ENCODE measurements at places on chromosomes 5 and 9.

- H3K36me3 ChIP-seq = no peaks in the 10 kb centered on the region
- H3K4me3 ChIP-seq = no peak overlapping the region
- no peaks in the 10 kb centered on the region for H3K4me1 ChIP-seq
- no peak overlapping the region for H3K27ac ChIP-seq
Observed at GRCh38 chr5:73302797-73303147, 129.8 kb downstream of the TMEM174 start.

GRCh38 chr5:6404129-6404528, 25.8 kb upstream of the MED10 start:
- peak; percentile 8 for DNase-seq
- no peak overlapping the region for H3K27ac ChIP-seq
- H3K4me3 ChIP-seq = no peak overlapping the region
- no peaks in the 10 kb centered on the region for H3K27me3 ChIP-seq
- no peaks in the 10 kb centered on the region for H3K36me3 ChIP-seq

GRCh38 chr9:89497978-89498851, at the start of gene SEMA4D:
Gene SEMA4D (minus strand): TSS chr9:89498113. CDS start chr9:89405456, 92,657 bp downstream.
- H3K4me1 ChIP-seq = peaks cover 37% of the 10 kb centered on the region
- H3K27me3 ChIP-seq = no peaks in the 10 kb centered on the region
- no peaks in the 10 kb centered on the region for H3K36me3 ChIP-seq
- peak within 1 kb of the TSS; percentile 72 for H3K27ac ChIP-seq

GRCh38 chr9:90943341-90943740, 141.7 kb downstream of the SYK start:
- DNase-seq = no peak
- H3K27ac ChIP-seq = no peak overlapping the region
- H3K27me3 ChIP-seq = peaks cover 6% of the 10 kb centered on the region

DNA sequence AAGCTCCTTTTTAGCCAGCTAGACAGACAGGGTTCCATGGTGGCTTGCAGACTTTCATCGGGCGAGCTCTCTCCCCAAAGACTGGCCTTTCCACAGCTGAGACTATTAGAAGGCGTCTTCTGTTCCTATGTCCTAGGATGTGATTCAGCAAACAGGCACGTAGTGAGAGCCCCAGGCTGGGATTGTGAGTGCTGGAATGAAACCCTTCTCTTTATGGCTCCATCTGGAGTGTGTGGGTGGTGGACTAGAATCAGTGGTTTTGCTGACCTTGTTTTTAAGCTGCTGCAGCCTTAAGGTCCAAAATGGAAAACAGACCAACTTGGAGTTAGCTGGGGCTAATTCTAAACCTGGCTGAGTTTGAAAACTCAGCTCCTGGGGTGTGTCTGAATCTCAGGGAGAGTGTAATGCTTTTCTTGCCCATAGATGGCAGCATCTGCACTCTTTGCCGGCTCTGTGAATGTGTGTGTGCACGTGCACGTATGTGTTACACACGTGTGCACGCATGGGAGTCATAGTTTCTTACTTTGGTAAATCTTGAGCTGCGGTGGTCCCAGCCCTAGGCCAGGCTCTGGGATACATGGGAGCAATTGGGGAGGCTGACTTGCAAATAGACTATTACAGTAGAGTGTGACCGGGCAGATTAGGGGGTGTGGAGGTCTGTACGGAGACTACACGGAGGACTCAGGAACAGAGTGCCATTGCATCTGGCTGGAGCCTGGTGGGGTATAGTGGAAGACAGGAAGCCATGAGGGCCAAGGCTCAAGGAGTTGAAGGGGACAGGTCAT, 10.7 kb downstream of the GSN start:
- no peak overlapping the region for H3K27ac ChIP-seq
- H3K27me3 ChIP-seq = no peaks in the 10 kb centered on the region
- no peaks in the 10 kb centered on the region for H3K36me3 ChIP-seq
- no peak overlapping the region for H3K4me3 ChIP-seq
- peaks cover 5% of the 10 kb centered on the region for H3K4me1 ChIP-seq

- DNase-seq = no peak
- H3K36me3 ChIP-seq = peaks cover 6% of the 10 kb centered on the region
- no peak overlapping the region for H3K4me3 ChIP-seq
- H3K27me3 ChIP-seq = no peaks in the 10 kb centered on the region
- no peak overlapping the region for H3K27ac ChIP-seq
- peaks cover 9% of the 10 kb centered on the region for H3K4me1 ChIP-seq
Observed at GRCh38 chr9:109087795-109088194, 32.0 kb downstream of the TMEM245 start.

DNA sequence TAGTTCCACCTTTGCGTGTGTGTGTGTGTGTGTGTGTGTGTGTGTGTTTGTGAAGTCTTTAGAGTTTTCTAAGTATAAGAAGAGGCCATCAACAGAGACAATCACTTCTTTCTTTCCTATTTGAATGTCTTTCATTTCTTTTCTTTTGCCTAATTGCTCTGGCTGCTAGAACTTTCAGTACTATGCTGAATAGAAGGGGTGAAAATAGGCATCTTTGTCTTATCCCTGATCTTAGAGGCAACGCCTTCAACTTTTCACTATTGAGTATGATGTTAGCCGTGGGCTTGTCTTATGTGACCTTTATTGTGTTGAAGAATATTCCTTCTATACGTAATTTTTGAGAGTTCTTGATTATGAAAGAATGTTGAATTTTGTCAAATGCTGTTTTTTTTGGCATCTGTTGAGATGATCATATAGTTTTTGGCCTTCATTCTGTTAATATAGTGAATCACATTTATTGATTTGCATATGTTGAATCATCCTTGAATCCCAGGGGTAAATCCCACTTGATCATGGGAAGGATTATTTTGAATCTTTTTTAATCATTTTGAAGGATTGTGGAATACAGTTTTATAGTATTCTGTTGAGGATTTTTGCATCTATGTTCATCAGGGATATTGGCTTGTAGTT, 134.8 kb upstream of the CD180 start:
- H3K27me3 ChIP-seq = no peaks in the 10 kb centered on the region
- H3K4me3 ChIP-seq = no peak overlapping the region
- H3K36me3 ChIP-seq = no peaks in the 10 kb centered on the region
- H3K27ac ChIP-seq = no peak overlapping the region
- H3K4me1 ChIP-seq = no peaks in the 10 kb centered on the region
- no peak for DNase-seq

Data from GM12878 (cell line).